Fibroblast of the aortic adventitia (primary cell): ENCODE measurements at places on chromosomes 12 and 14. TPM values are rescaled to one million over a fixed set of nuclear protein-coding genes. Genes with fewer than 3 reads are reported as not detected.

Gene PWP1
- 72.0 and 142 TPM in 2 replicates for total RNA-seq

Gene CAPS2
- total RNA-seq, result 12.9 and 18.1 TPM in 2 replicates

Gene FOXA1
- total RNA-seq, result not detected in 2 replicates

Gene ADGRD1
- total RNA-seq, result 1.2 and 22.3 TPM in 2 replicates

Gene CAPZA3
- not detected in 2 replicates for total RNA-seq

Gene PTCSC3
- not detected in 2 replicates for total RNA-seq

Gene ANO4
- total RNA-seq, result 0.18 and 1.6 TPM in 2 replicates
